ENCODE measurements at places on chromosomes 3 and 15.

DNA sequence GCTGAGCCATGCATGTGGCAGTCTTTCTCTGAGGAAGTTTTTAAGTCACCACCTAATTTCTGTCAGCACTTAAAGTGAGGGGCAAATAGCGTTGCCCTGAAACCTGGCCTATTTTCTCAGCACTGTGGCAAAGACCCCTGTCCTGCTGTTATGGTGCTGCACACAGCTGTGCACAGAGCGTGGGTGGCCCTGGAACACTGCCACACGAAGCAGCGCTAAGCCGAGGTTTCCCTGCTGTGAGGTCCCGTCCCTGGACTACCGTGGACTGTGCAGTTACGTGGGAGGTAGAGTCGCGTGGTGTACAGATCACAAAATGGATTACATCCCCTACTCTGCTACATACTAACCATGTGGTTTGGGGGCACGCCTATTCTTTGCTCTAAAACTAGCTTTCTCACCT lies 101.6 kb upstream of the NR2E3 start:
- no peak for DNase-seq

DNA sequence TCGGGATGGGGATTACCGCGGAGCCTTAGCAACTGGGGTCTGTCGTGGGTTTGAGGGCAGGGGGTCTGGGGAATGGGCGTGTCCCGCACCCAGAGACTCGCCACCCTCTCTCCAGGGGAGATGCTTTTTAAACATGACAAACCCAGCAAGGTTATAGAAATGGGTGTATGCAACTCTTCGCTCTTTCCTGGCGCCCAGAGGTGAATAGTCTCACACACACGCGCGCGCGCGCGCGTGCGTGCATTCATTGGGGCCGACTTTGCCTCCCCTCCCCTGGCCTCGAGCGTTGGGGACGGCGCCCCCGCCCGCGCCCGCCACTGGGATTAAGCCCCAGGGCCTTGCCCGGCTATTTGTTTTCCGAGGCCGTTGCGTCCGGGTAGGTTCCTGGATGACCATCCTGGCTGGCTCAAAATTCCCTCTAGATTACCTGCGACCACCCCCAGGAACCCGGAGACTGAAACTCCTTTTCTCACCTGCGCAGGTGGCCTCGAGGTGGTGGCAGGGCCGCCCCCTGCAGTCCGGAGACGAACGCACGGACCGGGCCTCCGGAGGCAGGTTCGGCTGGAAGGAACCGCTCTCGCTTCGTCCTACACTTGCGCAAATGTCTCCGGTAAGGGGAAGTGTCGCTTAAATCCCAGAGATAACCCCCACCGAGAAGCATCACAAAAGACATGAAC lies 777 bp downstream of the GPR160 start:
- no peak for DNase-seq

DNA sequence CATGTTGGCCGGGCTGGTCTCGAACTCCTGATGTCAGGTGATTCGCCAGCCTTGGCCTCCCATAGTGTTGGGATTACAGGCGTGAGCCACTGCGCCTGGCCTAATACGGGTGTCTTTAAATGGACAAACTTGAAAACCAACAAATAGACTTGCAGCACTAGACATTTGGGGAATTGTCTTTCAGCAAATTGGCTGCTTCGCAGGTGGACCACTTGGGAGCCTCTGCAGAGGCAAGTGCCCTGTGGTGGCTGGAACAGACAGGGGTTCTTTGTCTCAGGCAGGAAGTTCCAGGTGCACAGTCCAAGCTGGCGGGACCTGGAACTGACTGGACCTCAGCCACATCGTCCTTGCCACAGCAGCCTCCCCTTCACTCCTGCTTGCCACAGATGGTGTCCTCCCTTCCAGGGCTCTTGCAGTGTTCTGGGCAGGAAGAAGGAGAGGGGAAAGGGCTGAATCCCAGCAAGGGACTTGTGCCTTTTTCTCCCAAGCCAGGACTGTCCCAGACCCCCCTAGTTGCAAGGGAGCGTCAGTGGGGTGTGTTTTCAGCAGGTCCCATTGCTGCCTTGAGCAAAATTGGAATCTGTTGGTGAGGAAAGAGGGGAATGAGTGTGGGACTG lies 94.3 kb downstream of the TBC1D2B start:
- DNase-seq = no peak

- DNase-seq = no peak
Observed at GRCh38 chr3:58190291-58190690, 20.5 kb downstream of the DNASE1L3 start.

DNA sequence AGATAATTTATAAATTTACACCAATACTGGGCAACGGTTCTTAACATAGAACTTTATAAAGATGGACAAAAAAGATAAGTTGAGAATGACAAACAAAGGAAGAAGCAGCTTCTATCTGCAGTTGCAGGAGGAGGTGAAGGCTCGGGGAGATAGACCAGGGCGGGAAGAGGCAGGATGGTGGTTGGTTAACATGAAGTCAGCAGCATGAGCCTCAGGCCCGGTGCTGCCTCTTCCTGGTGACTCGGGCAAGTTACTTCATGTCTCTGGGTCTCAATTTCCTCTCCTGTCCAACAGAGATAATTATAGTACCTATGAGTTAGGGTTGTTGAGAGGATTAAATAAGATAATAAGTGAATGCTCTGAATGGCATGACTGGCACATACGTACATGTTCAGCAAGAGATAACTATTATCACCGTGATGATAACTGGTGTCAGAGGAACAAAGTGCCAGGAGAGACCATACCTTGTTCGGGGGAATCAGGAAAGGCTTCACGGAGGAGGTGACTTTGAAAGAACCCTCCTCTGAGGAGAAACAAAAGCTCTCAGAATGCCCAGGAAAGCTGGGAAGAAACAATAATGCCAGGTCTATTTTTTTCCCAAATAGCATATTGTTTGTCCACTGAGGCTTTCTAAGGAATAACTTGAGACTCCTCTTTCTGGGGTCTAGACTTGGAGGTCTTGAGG lies 4.4 kb downstream of the PAK6 start:
- DNase-seq = no peak

GRCh38 chr15:77837649-77838025 lies 204.9 kb upstream of the LINGO1 start:
- no peak for DNase-seq

GRCh38 chr3:90132197-90132596 lies 1024.8 kb downstream of the EPHA3 start:
- no peak for DNase-seq

GRCh38 chr3:121958801-121959200 lies 63.2 kb downstream of the ILDR1 start:
- no peak for DNase-seq

DNA sequence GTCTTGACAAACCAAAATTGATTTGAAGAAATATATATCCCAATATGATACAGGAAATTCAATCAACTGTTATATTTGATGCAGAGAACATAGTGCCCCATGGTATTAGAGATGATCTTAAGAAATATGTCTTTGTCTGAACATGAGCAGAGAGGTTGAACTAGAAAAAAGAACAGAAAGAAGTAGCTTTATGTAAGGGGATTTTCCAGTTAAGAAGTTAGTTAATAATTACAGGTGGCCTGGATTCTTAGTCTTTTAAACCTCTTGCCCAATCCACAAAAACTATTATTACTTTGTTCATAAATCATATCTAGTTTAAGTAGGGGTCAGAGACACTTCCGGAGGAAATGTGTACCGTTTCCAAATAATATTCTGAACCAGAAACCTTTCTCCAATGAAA lies 1186.7 kb upstream of the EPHA6 start:
- no peak for DNase-seq

- no peak for DNase-seq
Observed at GRCh38 chr3:19046440-19046839, 101.9 kb upstream of the KCNH8 start.

DNA sequence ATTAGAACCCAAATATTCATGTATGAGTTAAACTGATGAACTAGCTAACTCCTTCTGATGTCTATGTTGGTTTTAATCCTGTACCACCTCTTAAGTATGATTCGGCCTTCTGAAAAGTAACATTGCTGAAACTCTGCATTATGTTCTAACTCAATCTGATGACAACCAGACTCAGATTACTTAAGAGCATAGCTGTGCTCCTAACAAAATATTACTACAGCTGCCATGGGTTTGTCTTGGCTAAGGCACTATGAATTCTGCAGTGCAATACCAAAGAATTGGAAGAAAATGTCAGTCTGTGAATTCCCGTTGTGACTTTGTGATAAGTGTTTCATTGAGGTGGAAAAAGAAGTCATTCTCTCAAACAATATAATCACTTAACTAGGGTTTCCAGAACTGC lies 224.4 kb downstream of the ZMAT3 start:
- DNase-seq = no peak

DNA sequence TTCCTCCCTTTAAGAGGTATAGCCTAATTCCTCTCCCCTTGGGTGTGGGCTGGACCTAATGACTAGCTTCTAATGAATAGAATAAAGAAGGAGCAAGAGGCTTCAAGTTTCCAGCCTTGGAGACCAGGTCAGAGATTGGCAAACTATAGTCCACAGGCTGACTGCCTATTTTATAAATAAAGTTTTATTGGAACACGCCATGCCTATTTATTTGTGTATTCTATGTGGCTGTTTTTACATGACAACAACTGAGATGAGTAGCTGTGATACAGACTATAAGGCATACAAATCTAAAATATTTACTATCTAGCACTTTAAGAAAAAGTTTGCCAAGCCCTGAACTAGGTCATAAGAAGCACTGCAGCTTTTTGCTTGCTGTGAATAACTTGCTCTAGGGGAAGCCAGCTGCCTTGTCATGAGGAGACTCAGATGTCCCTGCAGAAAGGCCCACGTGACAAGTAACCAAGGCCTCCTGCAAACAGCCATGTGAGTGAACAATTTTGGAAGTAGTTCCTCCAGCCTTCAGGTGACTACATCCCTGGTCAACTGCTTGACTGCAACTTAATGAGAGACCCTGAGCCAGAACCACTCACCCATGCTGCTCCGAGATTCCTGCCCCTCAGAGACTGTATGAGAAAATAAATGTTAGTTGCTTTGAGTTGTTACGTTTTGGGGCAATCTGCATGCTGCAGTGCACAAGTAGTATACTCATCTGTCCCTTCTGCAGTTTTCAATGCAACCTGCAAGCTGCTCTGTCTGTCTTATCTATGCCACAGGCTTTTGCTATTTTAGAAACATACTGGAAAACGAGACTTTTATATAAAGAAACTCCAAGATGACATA lies 21.1 kb upstream of the MAP3K13 start:
- DNase-seq = no peak

DNA sequence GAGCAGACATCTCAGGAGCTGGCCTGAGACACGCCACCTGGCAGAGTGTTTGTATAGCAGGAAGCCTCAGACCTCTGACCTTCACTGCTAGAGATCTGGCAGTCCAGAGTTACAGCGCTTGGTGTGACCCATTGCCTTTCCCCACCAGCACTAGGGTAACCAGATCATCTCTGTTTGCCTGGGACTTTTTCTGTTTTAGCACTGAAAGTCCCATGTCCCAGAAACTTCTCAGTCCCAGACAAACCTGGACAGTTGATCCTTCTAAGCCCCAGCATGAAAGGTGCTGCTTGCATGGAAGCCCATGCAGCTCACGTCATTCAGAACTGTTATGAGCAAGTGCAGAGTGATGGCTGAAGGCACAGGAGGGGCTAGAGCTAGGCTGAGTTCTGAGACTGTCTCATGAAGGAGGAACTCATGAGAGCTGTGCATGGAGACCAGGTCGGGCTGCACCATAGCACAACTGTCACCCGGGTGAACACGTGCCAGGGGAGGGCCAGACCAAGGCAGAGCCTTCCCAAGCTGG lies 18.2 kb upstream of the AHSG start:
- DNase-seq = no peak

- DNase-seq = no peak
Observed at GRCh38 chr15:99504071-99504822, 61.5 kb upstream of the MEF2A start.

GRCh38 chr3:5138214-5138981 lies 16.3 kb downstream of the ARL8B start:
- no peak for DNase-seq

GRCh38 chr3:167930453-167930852 lies 165.3 kb downstream of the GOLIM4 start:
- no peak for DNase-seq
